ENCODE measurements at places on chromosomes 1 and 21.

DNA sequence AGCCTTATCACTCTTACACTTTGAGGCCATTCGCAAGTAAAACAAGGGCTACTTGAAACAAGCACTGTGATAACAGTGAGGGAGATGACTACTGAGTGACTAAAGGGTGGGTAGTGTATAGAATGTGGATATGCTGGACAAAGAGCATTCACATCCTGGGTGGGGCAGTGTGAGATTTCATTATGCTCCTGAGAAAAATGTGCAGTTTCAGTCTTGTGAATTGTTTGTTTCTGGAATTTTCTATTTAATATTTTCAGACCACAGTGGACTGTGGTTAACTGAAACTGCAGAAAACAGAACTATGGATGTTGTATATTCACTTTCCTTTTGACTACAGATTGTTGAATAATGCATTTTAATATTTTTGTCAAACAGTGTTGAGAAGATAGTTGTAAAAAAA, 25.1 kb upstream of the B3GALT2 start:
- DNase-seq = no peak

- no peak for DNase-seq
Observed at GRCh38 chr1:26352338-26352679, 1.6 kb downstream of the CRYBG2 start.

- DNase-seq = peak; percentile 31
Observed at GRCh38 chr1:204941421-204942338, 71.0 kb downstream of the NFASC start.

DNA sequence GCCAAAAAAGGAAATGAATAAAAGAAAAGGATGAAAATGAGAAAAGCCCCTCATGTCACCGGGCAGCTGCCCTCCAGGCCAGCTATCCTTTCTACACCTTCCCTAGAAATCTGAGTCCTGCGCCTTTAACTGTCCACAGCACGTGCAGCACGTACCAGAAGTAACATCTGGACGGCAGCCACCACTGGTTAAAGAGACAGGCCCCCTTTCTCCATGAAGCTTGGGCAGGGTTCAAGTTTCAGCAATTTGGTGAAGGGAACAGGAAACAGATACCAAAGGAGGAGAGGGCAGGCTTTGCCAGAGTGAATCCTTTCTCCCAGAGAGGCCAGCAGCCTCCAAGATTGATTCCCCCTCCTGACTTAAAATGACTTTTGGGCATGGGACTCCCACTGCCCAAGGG, 3.6 kb upstream of the KIAA2013 start:
- no peak for DNase-seq

DNA sequence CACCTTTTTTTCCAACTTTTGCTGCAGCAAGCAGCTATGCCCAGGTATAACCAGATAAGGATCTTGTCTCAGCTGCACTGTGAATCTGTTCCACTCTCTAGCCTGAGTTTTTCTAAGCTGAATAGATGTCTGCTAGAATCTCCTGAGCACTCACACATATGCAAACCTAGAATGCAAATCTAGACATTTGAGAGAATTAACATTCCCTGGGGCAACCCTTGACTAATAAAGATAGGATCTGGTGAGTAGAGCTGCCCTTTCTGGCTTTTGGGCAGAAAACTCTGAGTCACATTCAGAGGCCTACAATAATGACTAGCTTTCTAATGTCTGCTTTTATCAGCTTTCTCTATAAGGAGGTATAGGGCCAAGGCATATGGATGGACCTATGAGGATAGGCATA, 61.4 kb upstream of the BARHL2 start:
- no peak for DNase-seq

GRCh38 chr1:75582725-75583261, 28.1 kb downstream of the SLC44A5 start:
- DNase-seq = no peak
